ENCODE measurements at places on chromosomes 6 and 20.

DNA sequence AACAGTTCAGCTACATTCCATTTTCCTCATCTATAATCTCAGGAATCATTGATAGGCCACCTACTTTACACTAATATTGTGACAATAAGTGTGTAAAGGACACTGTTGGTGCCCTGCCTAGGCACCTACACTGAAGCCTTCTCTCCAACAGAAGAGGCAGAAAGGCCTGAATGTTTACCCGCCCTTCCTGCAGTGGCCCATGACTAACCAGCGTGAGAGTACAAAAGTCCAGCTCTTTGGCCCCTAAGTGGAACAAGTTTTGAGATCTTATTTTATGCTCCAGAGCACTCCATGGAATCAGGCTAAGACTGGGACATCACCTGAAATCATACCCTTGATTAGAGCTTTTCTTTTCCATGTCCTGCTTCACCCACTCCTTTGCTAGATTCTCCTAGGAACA lies 359.7 kb downstream of the ARHGAP18 start:
- no peak for DNase-seq

GRCh38 chr6:106629859-106630163 lies 433 bp downstream of the QRSL1 start:
- no peak for DNase-seq

GRCh38 chr20:42376131-42376530 lies 758.0 kb upstream of the CHD6 start:
- DNase-seq = no peak

DNA sequence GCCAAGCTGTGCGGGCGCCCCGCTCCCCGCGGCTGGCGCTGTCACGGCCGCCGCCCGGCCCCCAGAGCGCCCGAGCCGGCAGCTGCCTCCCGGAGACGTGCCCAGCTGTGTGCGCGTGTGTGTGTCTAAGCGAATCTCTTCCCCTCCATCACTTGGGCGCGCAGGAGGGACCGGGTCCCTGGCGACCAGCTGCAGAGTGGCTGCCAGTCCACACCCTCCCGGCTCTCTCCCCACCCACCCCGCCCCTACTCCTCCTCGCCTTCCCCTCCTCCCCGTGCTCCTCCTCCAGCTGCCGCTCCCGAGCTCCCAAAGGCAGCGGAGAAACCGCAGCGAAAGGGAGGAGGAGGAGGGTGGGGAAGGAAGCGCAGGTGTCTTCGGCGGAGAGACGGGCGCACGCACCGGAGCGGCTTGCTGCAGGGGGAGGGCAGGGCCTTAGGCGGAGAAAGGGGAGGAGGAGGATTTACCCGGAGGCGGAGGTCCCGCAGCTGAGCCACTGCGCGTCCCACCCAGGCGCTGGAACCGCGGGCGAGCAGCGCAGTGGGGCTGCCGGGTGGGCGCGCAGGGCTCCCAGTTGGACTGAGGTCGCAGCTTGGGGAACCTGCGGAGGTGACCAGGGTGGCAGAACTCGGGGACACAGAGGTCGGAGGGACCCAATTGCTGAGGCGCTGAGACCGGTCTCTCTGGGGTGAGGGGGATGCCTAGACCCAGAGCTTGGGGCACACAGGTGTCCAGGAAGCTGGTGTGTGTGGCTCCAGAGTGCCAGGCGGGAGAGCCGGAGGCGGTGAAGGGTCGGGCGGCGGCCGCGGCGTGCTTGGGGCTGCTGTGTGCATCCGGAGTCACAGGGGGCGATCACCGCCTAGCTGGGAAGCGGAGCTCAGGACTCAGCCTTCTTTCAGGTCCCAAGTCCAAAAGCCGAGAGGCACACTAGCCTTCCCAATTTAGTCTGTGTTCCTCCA lies at the start of gene HS3ST5:
TSS of gene HS3ST5 (minus strand) at position 198 of the 956 bp plus-strand sequence. CDS start 280,178 bp downstream, outside the sequence.
- no peak for DNase-seq

DNA sequence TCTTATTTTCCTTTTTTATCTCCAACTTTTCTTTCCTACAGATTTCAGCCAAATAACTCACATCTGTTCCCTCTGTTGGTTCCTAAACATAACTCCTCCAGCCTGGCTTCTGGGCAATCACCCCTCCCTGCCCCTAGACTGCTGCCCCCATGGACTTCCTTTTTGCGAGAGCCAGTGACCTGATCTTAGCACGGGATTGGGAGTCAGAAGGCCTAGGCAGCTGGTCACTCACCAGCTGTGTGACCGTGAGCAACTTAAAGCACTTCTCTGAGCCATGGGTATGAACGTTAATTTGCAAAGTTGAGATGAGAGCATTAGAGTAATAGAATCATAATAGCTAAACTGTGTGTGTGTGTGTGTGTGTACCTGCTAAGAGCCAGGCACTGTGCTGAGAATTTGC lies 4.5 kb upstream of the MMP9 start:
- no peak for DNase-seq

DNA sequence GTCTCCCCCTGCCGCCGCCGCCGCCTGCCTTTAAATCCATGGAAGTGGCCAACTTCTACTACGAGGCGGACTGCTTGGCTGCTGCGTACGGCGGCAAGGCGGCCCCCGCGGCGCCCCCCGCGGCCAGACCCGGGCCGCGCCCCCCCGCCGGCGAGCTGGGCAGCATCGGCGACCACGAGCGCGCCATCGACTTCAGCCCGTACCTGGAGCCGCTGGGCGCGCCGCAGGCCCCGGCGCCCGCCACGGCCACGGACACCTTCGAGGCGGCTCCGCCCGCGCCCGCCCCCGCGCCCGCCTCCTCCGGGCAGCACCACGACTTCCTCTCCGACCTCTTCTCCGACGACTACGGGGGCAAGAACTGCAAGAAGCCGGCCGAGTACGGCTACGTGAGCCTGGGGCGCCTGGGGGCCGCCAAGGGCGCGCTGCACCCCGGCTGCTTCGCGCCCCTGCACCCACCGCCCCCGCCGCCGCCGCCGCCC lies 474 bp downstream of the CEBPB start:
- peak; percentile 63 for DNase-seq

- DNase-seq = no peak
These were observed 33.6 kb upstream of the RIPOR2 start for GRCh38 chr6:24969343-24969860.

DNA sequence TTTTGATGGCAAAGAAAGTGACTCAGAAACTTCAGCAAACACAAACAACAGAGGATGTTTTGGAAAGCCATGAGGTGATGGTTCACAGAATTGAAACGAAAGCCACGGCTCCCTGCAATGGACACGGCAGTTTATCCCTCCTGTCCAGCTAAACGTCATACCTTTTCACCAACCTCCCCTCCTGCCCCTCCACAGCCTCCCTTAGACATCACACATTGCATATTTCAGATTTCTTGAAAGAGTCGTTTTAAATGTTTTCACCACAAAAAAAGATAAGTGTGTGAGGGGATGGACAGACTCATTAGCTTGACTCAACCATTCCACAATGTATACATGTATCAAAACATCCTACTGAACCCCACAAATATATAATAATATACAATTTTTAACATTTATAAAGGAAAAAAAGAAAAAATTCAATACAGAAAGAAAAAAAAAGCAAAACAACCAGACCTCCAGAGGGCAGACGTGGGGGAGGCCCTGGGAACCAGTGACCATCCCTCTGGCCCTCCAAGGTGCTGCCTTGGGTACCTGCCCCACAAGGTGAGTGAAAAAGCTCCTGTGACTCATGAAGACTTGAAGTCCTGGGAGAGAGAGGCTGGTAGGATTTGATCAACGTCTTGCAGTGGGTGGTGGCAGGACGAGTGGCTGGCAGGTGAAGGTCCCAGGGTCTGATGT lies 117.2 kb upstream of the THBS2 start:
- DNase-seq = no peak

- no peak for DNase-seq
These were observed 62.7 kb downstream of the MEI4 start for GRCh38 chr6:77715588-77715987.

DNA sequence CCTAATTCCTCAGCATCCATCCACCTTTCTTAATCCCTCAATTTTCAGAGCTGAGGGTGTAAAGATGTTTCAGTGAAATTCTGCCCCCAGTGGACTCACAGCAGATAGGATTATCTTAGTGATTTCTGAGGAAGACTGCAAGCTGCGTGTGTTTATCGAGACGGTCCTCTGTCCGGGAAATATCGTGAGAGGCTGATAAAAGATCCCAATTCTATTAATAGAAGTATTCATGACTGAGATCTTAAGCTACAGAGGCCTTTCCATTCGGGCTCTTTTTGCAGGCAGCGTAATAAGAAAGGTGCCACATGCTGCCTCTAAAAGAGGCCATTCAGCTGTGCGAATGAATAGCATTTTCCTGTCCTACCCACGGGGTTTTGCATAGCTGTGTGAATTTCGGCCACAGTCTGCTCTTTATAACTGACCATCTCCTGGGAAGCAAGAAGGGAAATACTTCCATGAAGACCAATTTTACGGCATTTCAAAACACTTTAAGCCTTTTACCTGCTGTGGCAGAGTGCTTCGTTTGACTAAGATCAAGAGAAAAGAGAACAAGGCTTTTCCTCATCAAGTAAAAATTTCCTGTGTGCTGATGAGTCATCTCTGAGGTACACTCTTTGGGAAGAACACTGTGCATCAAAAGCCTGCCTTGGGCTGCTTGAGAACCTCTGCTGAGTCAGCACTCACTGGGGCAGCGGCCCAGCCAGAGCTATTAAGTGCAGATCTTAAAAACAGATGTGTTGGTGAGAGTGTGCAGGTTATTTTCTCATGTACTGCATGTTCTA lies 208.8 kb downstream of the ARHGAP18 start:
- peak; percentile 3 for DNase-seq

GRCh38 chr20:51995551-51995951 lies 193.2 kb upstream of the SALL4 start:
- no peak for DNase-seq

DNA sequence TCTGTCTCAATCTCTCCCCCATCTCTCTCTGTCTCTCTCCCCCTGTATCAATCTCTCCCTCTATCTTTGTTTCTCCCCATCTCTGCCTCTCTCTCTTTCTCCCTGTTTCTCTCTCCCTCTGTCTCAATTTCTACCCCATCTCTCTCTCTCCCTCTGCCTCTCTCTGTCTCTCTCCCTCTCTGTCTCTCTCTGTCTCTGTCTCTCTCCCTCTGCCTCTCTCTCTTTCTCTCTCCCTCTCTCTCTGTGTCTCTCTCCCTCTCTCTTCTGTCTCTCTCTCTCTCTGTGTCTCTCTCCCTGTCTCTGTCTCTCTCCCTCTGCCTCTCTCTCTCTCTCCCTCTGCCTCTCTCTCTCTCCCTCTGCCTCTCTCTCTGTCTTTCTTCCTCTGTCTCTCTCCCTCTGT lies 62.6 kb downstream of the DACT2 start:
- DNase-seq = no peak

- DNase-seq = no peak
These were observed 39.2 kb downstream of the ANKS1A start for GRCh38 chr6:34928220-34928619.

GRCh38 chr20:25274891-25275812 lies 27.3 kb downstream of the PYGB start:
- no peak for DNase-seq

GRCh38 chr6:96491926-96492325 lies 29.7 kb upstream of the UFL1 start:
- DNase-seq = no peak

DNA sequence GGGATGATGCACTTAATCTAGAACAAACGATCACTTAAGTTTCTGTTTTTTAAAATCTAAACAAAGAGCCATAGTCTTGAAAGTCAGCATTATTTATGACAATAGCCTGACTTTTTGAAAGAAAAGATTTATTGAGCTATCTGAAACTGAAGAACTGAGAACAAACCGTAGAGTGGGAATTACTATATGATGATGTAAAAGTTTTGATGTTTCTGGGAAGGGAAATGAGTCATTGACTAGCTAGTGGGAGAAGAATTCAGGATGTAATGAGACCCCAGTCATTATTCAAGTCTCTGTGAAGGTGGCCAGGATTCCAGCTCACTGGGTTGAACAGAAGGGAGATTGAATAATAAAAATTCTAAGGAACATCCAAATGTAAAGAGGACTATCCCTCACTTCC lies 83.4 kb upstream of the FABP7 start:
- no peak for DNase-seq

- no peak for DNase-seq
These were observed 72.3 kb upstream of the SSTR4 start for GRCh38 chr20:22962567-22963439.

Data from CD4-positive, alpha-beta T cell treated with Interleukin-17A for 1 hour (primary cell).